Left lung (tissue), 14 donors: ENCODE measurements at places on chromosomes 11 and 22. TPM values are rescaled to one million over a fixed set of nuclear protein-coding genes. Genes with fewer than 3 reads are reported as not detected.
A peak's percentile ranks its signal among the peaks of the same experiment; 100 is the strongest.

The SCGB1D2 gene
- not detected for total RNA-seq

The SYT13 gene
- 0.21 TPM for total RNA-seq

- no peak overlapping the region for H3K27ac ChIP-seq
- DNase-seq = no peak
- peaks cover 60% of the 10 kb centered on the region for H3K36me3 ChIP-seq
- no peak overlapping the region for H3K4me3 ChIP-seq
- H3K4me1 ChIP-seq = peaks cover 64% of the 10 kb centered on the region
Observed at GRCh38 chr22:20523086-20523983, 15.9 kb downstream of the MED15 start.

- no peaks in the 10 kb centered on the region for H3K36me3 ChIP-seq
- no peaks in the 10 kb centered on the region for H3K4me1 ChIP-seq
- no peak overlapping the region for H3K4me3 ChIP-seq
- H3K27me3 ChIP-seq = no peaks in the 10 kb centered on the region
- H3K27ac ChIP-seq = no peak overlapping the region
Observed at GRCh38 chr11:43135966-43136534, 175.7 kb upstream of the API5 start.

- peak overlapping the region; percentile 83 for H3K27ac ChIP-seq
- H3K27me3 ChIP-seq = peaks cover 40% of the 10 kb centered on the region
- H3K4me1 ChIP-seq = peaks cover 4% of the 10 kb centered on the region
- DNase-seq = no peak
- H3K36me3 ChIP-seq = no peaks in the 10 kb centered on the region
- H3K4me3 ChIP-seq = peak overlapping the region; percentile 64
Observed at GRCh38 chr11:125063429-125064043, 431 bp downstream of the SLC37A2 start.

DNA sequence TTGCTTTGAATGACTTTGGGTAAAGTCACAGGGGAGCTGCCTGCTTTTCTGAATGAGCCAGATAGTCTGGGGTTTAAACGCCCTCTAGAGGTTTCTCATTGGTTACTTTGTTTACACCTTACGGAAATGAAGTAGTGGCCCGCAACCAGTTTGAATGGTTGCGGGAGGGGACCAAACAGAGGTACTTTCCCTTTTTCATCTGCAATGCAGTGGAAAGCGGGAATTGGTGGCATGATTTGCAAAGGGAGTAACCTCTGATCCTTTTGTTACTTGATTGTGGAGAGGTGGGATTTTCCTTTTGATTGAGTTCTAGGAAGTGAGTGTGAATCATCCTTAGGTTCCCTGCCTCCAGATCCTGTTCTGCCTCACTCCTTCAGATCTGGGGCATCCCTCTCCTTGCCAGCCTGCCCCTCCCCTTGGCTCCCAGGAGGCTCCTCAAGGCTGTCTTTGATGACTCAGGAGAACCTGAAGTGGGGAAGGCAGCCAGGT lies 15.9 kb upstream of the GLYATL1 start:
- no peaks in the 10 kb centered on the region for H3K36me3 ChIP-seq
- DNase-seq = peak; percentile 46
- H3K27ac ChIP-seq = no peak overlapping the region
- no peaks in the 10 kb centered on the region for H3K4me1 ChIP-seq

GRCh38 chr11:130849215-130849568 lies 67.1 kb downstream of the SNX19 start:
- DNase-seq = no peak
- H3K4me1 ChIP-seq = no peaks in the 10 kb centered on the region
- H3K4me3 ChIP-seq = no peak overlapping the region

DNA sequence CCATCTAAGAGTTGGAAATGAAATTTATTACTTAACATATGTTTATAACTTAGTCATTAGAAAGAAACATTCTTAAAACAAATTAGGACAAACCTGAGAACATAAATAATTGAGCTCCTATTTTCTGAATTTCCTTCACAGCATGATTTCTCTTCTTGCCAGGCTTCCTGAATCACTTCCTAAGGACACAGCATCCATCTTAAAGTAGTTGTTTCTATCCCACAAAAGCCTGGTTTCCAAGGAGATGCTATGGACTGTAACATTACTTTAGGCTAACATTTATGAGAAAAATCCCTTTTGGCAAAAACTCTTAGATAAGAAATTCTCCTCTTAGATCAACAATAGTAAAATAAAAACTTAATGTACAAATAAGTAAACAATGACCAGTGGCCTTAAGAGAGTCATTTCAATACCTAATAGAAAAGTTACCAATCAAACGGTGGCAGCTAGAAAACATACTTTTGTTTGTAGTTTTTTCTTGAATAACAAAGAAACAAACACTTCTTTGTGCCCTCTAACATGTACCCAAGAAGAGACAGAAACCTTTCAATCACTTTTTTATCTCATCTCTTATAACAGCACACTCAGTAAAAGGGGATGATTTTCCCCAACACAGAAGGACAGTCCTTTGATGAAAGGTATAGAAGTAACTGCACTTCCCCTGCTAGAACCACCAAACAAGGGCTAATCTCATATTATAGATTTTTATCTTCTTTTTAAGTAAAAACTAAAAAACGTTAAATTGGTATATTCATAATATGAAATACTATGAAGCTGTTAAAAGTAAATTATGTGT lies 74.5 kb downstream of the TTC28 start:
- no peak overlapping the region for H3K27ac ChIP-seq
- no peaks in the 10 kb centered on the region for H3K36me3 ChIP-seq
- H3K27me3 ChIP-seq = no peaks in the 10 kb centered on the region
- no peak overlapping the region for H3K4me3 ChIP-seq
- H3K4me1 ChIP-seq = no peaks in the 10 kb centered on the region
- DNase-seq = no peak

- no peak overlapping the region for H3K4me3 ChIP-seq
- H3K27ac ChIP-seq = no peak overlapping the region
- H3K36me3 ChIP-seq = no peaks in the 10 kb centered on the region
- H3K4me1 ChIP-seq = peaks cover 7% of the 10 kb centered on the region
- H3K27me3 ChIP-seq = peaks cover 8% of the 10 kb centered on the region
Observed at GRCh38 chr11:128886406-128887124, 4.6 kb upstream of the KCNJ5 start.

GRCh38 chr11:66624450-66624849 lies 8.0 kb downstream of the RBM14 start:
- no peaks in the 10 kb centered on the region for H3K36me3 ChIP-seq
- no peaks in the 10 kb centered on the region for H3K27me3 ChIP-seq
- DNase-seq = no peak
- H3K4me1 ChIP-seq = no peaks in the 10 kb centered on the region
- H3K27ac ChIP-seq = no peak overlapping the region

- no peaks in the 10 kb centered on the region for H3K36me3 ChIP-seq
- H3K4me3 ChIP-seq = no peak overlapping the region
- H3K27ac ChIP-seq = no peak overlapping the region
- DNase-seq = no peak
- peaks cover 3% of the 10 kb centered on the region for H3K27me3 ChIP-seq
- no peaks in the 10 kb centered on the region for H3K4me1 ChIP-seq
Observed at GRCh38 chr22:37340331-37341262, 58.3 kb downstream of the CYTH4 start.
